ENCODE measurements at places on chromosomes 11 and 22.

- DNase-seq, result no peak
Observed at GRCh38 chr22:36776722-36777121, 803 bp upstream of the IFT27 start.

- no peak for DNase-seq
Observed at GRCh38 chr11:2115308-2115707, 23.9 kb downstream of the IGF2 start.

GRCh38 chr11:100739666-100740065 is 52.6 kb downstream of the ARHGAP42 start:
- peak; percentile 86 for DNase-seq

DNA sequence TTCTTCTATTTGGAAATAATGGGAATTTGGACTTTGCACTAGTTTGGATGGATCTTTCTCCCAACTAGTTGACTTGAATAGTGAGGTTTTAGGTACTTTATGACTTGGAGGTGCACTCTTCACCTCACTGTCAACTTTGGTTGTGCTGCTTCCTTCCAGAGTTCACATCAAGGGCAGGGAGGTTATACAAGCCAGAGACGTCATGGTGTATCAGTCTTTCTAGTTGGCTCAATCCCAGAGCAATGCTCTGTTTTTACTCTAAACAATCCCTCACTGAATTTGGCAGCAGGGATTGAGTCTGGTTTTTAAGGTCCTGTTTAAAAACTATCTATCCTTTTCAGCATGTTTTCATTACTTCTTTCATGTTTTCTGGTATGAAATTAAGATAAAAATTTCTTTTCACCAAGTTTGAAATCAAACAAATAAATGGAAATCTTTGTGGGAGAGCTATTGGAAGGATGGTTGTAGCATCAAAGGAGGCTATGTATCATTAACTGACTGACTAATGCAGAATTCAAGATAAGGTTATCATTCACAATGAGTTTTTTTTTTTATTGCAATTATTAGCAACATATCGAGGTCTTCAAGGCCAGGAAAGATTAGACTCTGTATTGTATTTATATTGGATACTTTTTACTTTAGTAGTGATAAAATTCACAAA is 28.0 kb upstream of the ZBED5 start:
- DNase-seq, result peak; percentile 69

DNA sequence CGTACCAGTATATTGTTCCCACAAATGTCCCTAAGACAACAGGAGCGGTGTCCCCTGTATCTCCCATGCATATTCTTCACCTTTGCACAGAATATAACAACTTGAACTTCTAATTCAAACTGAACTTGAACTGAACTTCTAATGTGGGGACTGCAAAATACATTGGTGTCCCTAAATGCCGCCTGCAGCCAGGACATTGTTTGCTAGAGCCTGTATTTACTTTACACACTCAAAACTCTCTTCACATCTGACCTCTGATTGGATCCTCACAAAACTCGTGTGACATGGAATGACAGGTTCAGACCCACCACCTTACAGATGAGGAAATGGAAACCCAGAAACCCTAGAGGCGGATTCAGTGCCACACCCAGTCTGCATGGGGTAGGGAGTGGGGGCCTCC is 6.4 kb downstream of the CPT1A start:
- no peak for DNase-seq

DNA sequence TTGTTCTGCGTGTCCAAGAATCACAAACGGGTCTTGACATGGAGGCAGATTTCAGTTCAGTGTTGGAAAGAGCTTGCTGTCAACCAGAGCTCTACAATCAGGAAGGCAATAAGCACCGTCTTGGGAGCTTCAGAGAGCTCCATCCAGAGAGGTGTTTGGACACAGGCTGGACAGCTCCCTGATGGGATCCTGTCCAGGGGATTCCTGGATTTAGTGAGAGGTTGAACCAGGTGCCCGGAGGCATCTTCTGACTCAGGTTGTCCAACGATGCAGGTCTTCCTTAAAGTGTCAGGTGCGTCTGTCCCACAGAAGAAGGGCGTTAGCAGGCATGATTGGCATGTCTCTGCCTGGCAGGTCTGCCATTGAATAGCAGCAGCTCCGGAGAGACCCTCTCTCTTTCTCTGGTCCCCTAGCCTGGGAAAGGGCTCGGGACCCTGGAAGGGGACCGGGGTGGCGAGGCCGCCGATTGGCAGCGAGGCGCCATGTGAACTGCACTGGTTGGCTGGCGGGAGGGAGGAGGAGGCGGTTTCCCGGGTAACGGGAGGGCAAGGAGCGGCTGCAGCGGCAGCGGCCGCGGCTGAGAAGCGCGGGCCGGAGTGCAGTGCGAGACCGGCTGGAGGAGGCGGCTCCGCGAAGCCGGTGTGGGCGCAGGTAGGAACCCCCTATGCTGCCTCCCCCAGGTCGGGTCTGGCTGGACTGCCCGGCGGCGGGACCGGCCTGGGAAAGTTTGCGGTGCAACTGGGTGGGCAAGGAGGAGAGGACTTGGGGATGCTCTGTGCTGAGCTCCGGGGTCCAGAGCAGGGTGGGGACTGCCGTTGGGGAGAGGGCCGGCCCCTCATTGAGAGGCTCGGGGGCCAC is 104.1 kb upstream of the E2F8 start:
- DNase-seq, result no peak

DNA sequence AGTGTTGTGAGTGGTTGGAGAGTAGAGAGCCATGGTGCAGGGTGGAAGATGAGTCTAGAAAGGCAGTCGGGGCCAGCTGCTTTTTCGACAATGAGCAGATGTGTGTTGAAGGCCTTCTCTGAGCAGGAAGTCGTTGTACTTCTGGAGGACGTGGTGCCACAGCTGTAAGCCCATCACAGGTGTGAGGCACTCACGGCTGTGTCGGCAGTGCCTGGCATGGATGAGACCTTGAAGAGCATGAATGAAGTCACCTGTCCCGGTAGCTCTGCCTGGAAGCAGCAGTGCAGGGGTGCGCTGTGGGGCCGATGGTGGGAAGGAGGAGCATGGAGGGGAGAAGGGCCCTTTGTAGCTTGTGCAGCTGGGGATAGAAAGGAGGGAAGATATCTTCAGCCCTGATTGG is 165.2 kb downstream of the PKNOX2 start:
- no peak for DNase-seq

DNA sequence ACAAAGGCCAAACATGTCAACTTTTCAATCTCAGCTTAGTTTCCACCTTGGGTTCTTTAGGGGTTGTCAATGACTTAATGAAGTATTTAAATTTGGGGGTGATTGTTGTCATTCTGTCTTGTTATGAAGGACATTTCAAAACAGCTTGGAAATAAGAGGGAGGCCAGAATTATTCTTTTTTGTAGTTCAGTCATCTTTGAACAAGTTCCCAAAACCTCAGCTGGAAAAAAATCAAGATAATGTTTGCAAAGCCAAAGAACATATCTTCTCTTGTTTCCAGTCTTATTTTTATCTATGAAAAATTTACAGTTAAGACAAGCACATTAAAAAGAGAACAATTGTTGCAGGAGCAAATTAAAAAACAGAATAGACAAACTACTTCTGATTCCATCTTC is 612.8 kb downstream of the INSC start:
- DNase-seq, result no peak

DNA sequence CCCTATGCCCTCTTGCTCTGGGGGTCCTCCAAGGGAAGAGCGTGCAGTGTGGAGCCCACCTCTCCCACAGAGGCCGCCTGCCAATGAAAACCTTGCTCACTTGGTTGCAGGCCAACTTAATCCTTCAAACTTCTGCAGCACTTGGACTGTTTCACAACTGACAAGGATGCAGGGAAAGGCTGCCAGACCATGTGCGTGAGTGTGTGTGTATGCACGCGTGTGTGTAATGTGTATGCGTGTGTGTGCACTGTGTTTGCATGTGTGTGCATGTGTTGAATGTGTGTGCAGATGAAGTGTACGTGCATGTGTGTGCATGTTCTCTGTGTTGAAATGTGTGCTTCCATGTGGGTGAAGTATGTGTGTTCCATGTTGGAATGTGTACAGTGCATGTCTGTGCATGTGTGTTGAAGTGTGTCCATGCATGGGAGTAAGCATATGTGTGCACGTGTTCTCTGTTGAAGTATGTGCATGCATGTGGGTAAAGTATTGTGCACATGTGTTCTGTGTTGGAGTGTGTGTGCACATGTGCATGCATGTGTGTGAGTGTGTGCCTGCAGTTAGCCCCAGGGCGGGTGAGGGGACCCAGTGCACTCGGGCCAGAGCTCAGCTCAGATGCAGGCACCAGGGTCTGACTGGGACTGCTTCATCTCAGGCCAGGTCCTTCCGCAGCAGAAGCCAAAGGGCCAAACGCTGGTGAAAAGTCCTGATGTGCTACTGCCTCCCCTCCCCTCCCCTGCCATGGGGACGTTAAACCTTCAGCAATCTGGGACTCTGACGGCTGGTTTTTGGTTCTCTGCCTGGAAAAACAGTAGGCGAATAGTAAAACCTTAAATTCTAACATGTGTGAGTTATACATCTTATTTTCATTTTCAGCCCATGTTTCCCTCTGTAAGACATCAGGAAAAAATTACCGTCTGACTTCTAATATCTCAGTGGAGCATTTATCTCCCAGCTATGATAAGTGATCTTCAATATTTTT is 72.0 kb downstream of the FLI1 start:
- peak; percentile 67 for DNase-seq

DNA sequence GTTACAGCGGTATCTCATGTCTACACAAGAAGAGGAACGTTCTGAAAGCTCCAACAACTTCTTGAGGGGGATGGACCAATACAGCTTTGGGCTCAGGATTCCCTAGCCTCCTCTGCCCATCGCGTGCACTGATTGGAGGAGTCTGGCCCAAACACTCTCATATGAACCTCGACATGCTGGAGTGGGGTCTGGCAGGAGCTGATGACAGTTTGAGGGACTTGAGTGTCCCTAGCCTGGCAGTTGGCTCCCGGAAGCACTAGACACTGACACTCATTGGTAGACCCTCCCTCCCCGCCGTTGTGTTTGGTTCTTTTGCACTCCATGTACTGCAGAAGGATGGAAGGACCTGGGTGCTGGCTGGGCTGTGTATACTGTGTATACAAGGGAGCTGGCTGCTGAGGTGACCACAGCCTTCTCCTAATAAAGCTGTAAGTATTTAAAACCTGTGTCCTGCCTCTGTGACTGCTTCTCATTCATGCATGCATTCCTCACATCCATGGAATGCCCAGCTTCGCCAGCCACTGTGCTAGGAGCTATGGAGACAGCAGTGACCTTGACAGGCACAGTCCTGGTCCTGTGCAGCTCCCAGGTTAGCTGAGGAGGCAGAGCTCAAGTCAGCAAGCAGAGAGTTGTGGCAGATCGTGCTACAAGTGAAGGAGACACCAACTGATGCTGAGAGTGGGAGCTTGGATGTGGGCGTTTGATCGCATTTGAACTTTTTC is 27.9 kb downstream of the ADAMTS15 start:
- no peak for DNase-seq
